ENCODE measurements at places on chromosomes 1 and 21. TPM values are rescaled to one million over a fixed set of nuclear protein-coding genes. Genes with fewer than 3 reads are reported as not detected.

HES5 gene
- 90.9 TPM for total RNA-seq

GRCh38 chr1:111756124-111756513 lies 418 bp downstream of the DDX20 start:
- peak overlapping the region; percentile 25 for H3K27ac ChIP-seq
- DNase-seq: no peak
- H3K4me1 ChIP-seq: peaks cover 30% of the 10 kb centered on the region
- H3K27me3 ChIP-seq: no peaks in the 10 kb centered on the region
- peak overlapping the region; percentile 96 for H3K4me3 ChIP-seq

GRCh38 chr1:225757927-225758656 lies 19.5 kb upstream of the SRP9 start:
- H3K4me3 ChIP-seq: no peak overlapping the region
- no peaks in the 10 kb centered on the region for H3K27me3 ChIP-seq
- DNase-seq: no peak
- H3K27ac ChIP-seq: no peak overlapping the region

DNA sequence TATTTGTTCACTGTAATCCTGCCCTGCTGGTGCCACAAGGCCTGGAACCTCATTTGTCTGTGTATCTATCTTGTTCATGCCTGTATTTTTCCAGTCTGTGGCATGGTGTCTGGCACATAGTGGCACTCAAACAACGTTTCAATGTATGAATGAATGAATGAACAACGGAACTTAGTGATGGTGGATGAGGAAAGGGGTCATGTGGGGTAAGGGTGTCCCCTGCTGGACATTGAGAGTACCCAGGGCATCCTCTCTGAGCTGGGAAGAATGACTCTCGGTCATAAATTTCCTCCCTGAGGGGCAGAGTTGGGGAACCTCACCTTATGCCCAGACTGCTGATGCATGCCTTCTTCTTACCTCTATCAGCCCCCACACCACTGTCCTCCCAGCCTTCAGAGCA lies 18.9 kb upstream of the ZNF683 start:
- H3K27me3 ChIP-seq: no peaks in the 10 kb centered on the region
- no peaks in the 10 kb centered on the region for H3K36me3 ChIP-seq
- no peak overlapping the region for H3K27ac ChIP-seq

DNA sequence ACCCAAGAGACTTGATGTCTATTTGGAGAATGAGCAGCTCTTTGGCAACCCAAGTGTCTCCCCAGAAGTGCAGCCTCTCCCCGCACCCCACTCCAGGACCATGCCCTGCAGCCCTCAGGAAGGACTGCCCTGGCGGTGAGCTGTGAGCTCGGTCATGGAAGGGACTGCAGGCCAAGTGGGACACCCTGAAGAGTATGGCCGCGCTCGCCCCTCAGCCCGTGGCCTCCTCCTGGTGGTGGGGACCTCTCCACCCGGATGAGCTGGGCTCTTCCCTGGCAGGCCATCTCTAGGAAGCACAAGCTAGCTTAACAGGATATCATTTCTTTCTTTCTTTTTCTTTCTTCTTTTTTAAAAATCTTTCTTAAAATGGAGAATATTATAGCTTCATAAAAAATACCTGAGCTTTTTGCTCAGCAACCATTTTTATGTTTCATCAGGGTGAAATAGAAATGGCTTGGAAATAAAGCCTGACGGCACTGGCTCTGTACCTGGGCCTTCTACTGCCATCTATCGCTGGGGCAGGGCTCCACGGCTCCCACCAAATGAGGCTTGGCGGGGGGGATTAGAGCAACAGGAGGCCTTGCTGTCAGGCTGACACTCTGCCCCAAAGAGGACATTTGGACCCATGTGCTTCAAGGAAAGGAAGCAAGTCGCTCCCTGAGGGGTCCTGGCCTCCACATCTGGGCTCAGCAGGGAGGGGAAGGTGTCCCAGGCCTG lies 296.2 kb upstream of the VAMP3 start:
- DNase-seq: no peak
- no peak overlapping the region for H3K27ac ChIP-seq
- H3K36me3 ChIP-seq: no peaks in the 10 kb centered on the region

DNA sequence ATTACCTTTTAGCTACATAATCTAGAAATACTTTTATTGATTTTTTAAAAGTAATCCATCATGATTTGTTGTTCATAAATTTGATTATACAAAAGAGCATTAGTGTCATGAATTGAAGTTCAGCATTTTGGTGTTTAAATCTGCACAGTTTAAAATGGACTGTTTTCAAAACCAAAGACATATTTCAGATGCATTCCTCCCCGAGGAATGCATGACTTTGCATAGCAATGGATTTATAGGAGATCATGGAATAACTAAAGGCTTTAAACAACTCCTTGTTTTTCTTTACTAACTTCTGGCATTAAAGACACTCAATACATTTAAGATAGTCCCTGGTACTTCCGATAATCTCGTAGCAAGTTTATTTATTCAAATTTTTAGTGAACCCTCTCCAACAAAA lies 863.1 kb upstream of the TMPRSS15 start:
- H3K4me3 ChIP-seq: no peak overlapping the region
- no peak for DNase-seq
- no peaks in the 10 kb centered on the region for H3K27me3 ChIP-seq
- H3K36me3 ChIP-seq: no peaks in the 10 kb centered on the region
- H3K4me1 ChIP-seq: peaks cover 11% of the 10 kb centered on the region

DNA sequence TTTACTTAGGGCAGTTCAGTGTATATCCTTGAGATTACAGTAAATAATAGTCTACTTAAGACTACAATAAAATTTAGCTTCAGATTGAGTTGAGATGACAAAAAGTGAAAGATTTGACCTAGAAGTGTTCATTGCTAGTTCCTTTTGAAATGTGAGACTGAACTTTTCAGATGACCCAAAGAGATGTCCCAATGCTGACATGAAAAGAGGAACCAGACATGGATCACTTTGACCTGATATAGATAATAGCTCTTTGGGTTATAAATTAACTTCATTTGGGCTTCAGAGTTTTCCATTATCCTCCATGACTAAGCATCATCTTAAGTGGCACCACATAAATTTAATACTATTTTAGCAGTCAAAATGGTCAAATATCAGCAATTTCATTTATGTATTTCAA lies 25.7 kb upstream of the OR10J5 start:
- H3K4me3 ChIP-seq: no peak overlapping the region
- no peak overlapping the region for H3K27ac ChIP-seq
- H3K4me1 ChIP-seq: no peaks in the 10 kb centered on the region
- no peaks in the 10 kb centered on the region for H3K27me3 ChIP-seq
- H3K36me3 ChIP-seq: no peaks in the 10 kb centered on the region
